ENCODE measurements at places on chromosomes 3 and 15. TPM values are rescaled to one million over a fixed set of nuclear protein-coding genes. Genes with fewer than 3 reads are reported as not detected.
A peak's percentile ranks its signal among the peaks of the same experiment; 100 is the strongest.

GRCh38 chr15:101213147-101213546 is 38.7 kb downstream of the CHSY1 start:
- H3K4me1 ChIP-seq = no peaks in the 10 kb centered on the region
- no peak overlapping the region for H3K4me3 ChIP-seq
- no peak overlapping the region for H3K27ac ChIP-seq

Gene CELSR3
- total RNA-seq = 23.5 TPM

DNA sequence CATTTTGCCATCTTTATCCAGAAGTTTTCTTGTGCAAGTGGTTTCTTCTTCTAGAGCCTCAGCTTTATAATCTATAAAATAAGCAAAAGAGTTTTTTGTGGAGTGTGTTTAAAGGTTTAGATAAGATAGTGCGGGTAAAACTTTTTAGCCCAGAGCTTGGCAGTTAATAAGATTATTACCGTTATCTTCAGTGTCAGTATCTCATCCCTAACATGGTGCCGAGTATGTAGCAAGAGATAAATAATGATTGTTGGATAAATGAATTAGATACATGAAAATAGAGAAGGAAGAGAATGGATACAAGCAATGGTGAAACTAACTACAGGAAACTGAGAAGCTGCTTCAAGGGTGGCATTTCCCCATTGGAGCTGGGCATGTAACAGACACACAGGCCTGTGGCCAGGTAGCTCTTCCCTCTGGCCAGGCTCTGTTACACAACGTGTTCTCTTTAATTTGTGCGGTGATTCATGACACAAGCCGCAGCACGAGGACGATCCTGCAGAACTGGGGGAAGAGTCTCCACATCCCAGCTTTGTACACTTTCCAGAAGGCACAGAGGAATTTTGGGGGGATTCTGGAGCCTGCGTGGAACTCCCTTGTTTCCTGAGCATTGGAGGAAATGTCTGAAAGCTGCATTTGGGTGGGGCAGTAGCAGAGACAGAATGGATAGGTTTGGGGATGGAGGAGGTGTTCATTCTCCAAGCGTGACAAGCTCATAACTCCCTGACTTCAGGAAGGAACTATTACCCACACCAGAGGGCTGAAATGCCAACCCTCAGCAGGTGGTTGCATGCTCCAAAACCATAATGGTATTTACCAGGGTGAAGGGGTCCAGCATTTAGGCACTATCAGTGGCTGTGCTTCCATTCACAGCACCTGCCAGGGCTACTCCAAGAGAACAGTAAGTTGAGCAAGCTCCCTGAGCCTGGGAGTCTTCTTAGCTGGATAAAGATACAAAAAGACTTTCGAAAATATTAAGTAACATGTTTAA is 14.2 kb upstream of the ST6GAL1 start:
- no peak overlapping the region for H3K27ac ChIP-seq
- no peaks in the 10 kb centered on the region for H3K4me1 ChIP-seq
- no peak overlapping the region for H3K4me3 ChIP-seq
- no peak for DNase-seq

DNA sequence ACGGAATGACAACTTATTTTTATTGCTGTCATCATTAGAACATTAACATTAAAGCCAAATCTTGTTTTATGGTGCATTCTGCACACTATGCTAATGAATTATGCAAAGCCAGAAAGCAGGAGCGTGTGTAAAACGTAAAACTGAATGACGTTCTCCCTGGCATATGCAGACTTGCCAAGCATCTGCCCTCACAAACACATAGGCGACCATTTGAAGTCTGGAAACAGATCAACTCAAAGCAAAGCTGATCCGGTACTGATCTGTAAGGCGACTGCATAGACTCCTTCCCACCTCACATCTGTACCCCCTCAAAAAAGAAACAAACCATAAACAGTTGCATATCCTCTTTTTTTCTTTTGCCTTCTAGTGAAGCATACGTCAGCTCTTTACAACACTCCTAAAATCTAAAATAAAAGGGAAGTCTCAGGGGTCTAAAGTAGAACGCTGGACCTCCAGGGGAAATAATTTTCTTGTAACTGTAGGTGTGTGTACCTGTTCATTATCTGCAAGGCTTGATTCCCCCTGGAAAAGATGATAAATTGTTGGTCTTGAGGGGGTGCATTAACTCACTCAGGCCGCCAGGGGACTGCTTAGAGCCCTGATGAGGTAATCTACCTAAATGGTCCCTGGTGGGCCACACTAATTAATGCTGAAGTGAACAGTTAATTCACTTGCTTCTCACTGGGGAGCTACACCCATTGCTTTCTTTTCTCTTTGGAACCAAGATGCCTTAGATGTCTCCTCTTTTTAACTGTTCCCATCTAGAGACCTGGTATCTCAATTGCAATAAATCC is 231.4 kb downstream of the CDIN1 start:
- H3K36me3 ChIP-seq = no peaks in the 10 kb centered on the region
- no peaks in the 10 kb centered on the region for H3K27me3 ChIP-seq
- no peak overlapping the region for H3K27ac ChIP-seq
- DNase-seq = peak; percentile 40
- no peak overlapping the region for H3K4me3 ChIP-seq

- H3K36me3 ChIP-seq = no peaks in the 10 kb centered on the region
- no peak overlapping the region for H3K27ac ChIP-seq
- no peak overlapping the region for H3K4me3 ChIP-seq
- H3K27me3 ChIP-seq = no peaks in the 10 kb centered on the region
- no peaks in the 10 kb centered on the region for H3K4me1 ChIP-seq
These were observed 67.0 kb downstream of the EDEM1 start for GRCh38 chr3:5254281-5255048.

DNA sequence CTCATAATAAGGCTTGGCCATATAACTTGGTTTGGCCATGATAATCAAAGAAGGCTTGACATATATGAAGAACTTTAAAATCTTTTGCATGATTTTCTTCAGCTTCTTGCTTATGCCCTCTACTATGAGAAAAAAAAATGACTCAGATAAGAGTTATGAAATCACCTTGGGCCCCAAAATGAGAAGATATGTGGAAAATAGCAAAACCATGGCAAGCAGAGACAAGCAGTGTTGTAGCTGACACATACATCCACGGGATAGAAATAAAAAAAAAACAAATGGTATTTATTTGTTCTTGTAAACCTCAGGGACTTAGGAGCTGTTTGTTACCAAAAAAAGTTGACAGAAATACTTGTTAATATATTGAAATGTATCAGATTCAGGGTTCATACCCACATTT is 614.8 kb upstream of the BCHE start:
- no peak for DNase-seq
- H3K36me3 ChIP-seq = no peaks in the 10 kb centered on the region
- H3K4me3 ChIP-seq = no peak overlapping the region
- H3K27ac ChIP-seq = no peak overlapping the region

DNA sequence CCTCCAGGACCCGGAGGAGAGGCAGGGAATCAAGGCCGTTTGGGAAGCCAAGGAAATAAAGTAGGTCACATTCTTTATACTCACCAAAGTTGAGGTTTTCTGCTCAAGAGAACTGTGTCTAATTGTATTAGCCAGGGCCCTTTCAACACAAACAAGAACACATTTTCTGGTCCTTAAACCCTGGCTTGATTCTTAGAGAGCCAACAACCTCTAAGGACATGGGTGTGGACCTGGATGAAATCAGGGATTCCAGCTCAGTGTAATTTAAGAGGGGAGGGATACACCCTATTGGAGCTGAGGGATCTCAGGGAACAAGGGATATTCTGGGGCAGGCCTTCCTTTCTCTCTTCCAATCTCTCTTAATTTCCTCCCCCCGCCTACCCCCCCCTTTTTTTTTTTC is 104.8 kb downstream of the COL6A6 start:
- no peak overlapping the region for H3K4me3 ChIP-seq
- H3K36me3 ChIP-seq = no peaks in the 10 kb centered on the region
- no peak for DNase-seq
- H3K4me1 ChIP-seq = no peaks in the 10 kb centered on the region

- no peak for DNase-seq
- H3K4me3 ChIP-seq = no peak overlapping the region
- H3K27me3 ChIP-seq = no peaks in the 10 kb centered on the region
- no peaks in the 10 kb centered on the region for H3K36me3 ChIP-seq
- no peak overlapping the region for H3K27ac ChIP-seq
These were observed 35.0 kb upstream of the CAPN7 start for GRCh38 chr3:15171096-15171495.

DNA sequence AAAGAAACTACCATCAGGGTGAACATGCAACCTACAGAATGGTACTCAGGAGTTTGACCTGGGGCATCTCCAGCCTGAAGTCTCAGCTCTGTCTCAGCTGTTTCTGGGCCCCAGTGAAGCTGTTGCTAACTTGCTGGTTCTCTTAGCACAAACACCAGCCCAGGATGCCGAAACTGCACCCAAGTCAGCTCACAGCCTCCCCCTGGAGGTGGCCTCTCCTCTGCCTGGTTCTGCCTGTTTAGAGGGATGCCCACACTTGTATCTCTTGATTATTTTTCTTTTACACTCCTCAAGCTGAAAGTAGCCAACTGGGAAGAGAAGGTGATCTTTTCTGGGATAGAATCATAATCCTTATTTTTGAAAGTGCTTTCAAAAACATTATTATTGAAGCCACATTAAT is 289.0 kb upstream of the RASGRP1 start:
- H3K4me1 ChIP-seq = no peaks in the 10 kb centered on the region
- H3K27ac ChIP-seq = no peak overlapping the region
- no peaks in the 10 kb centered on the region for H3K36me3 ChIP-seq
- no peak overlapping the region for H3K4me3 ChIP-seq

DNA sequence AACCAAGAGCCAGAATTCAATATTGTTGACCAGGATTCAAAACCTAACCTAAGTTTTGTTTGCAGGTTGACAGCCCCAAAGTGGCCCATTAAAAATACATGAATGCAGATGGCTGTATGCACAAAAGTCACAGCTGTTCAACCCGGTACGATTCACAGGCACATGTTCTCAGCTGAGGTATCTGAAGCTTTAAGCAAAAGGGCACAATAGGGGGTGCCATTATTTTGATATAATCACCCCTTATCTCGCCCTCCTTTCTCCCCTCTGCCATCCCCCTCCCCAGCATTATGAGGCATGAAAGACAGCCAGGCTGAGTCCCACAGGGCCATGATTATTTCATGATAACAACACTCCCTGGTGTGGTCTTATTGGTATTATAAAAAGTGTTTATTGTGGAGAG is 264.9 kb downstream of the EBLN2 start:
- DNase-seq = no peak
- H3K36me3 ChIP-seq = 0 out of 2 replicates have a peak, but pooled peaks cover 4% of the 10 kb centered on the region
- H3K27me3 ChIP-seq = no peaks in the 10 kb centered on the region
- no peaks in the 10 kb centered on the region for H3K4me1 ChIP-seq
- no peak overlapping the region for H3K27ac ChIP-seq
- no peak overlapping the region for H3K4me3 ChIP-seq

DNA sequence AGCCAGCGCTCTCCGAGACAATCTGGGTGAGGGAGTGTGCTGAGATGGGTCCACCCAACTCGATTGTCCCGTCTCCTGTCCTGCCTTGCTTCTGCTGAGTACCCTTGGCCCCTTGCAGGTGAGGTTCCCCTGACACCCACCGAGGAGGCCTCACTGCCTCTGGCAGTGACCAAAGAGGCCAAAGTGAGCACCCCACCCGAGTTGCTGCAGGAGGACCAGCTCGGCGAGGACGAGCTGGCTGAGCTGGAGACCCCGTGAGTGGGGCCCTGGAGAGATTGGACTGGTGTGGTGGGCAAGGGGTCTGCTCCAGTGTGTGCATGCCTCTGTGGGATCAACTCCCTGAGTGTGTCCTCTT is 23.6 kb downstream of the NBEAL2 start:
- H3K36me3 ChIP-seq = peaks cover 51% of the 10 kb centered on the region
- no peaks in the 10 kb centered on the region for H3K4me1 ChIP-seq
- no peak overlapping the region for H3K4me3 ChIP-seq
- DNase-seq = no peak
- no peaks in the 10 kb centered on the region for H3K27me3 ChIP-seq

DNA sequence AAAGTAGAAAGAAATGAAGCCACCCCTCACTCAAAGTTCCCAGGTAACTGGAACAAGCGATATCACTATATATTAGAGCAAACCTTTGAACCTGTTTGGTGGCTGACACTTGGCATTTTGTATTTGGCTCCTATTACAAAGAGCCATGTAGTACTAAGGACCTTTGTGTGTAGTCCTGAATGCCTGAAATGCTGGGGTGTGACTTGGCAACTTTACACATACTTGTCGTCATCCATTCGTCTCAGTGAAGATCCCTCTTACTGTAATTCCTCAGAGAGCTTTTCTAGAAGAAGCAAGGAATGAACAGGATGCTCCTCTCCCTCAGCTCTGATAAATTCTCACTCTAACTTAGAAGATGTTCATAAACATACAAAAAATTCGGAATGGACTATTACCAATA is 216.1 kb upstream of the CDIN1 start:
- no peaks in the 10 kb centered on the region for H3K36me3 ChIP-seq
- no peak for DNase-seq
- H3K27me3 ChIP-seq = no peaks in the 10 kb centered on the region
- H3K27ac ChIP-seq = no peak overlapping the region

Gene POLQ
- 15.4 TPM for total RNA-seq

GRCh38 chr3:187750513-187751123 is 5.3 kb upstream of the BCL6 start:
- H3K4me1 ChIP-seq = peaks cover 7% of the 10 kb centered on the region
- H3K36me3 ChIP-seq = no peaks in the 10 kb centered on the region
- peak overlapping the region; percentile 60 for H3K4me3 ChIP-seq
- no peaks in the 10 kb centered on the region for H3K27me3 ChIP-seq
- peak; percentile 65 for DNase-seq

GRCh38 chr3:141686466-141687291 is 51.4 kb upstream of the RNF7 start:
- H3K36me3 ChIP-seq = no peaks in the 10 kb centered on the region
- no peaks in the 10 kb centered on the region for H3K27me3 ChIP-seq
- no peak for DNase-seq
- H3K4me3 ChIP-seq = no peak overlapping the region

DNA sequence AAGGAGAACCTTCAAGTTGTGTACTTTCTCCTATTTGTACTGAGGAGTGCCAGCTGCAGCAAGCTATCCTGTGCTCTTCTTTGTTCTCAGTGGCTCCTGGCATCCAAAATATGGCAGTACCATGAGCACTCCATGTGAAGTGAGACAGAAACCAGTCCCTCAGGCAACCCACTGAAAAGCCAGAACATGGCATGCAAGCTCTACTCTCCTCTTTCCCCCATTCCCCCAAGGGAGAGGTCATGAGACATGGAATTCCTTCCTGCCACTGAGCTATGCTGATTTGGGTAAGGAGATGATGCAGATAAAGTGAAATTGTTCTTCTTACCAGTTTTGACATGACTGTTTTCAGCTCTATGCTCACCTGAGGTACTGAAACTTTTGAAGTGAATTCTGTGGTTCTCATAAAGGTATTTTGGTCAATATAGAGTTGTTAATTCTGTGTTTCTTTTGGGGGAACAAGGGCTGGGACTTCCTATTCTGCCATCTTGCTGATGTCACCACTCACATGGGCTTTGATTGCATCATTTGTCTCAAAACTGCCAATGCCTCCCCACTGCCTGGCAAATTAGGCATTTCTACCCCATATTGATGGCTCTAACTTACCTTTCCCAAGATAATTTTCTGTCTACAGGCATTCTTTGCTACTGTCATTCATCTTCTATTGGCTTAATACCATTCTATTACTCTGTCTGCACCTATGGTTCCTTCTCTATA is 22.8 kb upstream of the CEP152 start:
- H3K4me3 ChIP-seq = no peak overlapping the region
- no peak overlapping the region for H3K27ac ChIP-seq
- H3K27me3 ChIP-seq = no peaks in the 10 kb centered on the region
- no peaks in the 10 kb centered on the region for H3K36me3 ChIP-seq
- no peak for DNase-seq
